ENCODE measurements at places on chromosomes 1 and 21.

DNA sequence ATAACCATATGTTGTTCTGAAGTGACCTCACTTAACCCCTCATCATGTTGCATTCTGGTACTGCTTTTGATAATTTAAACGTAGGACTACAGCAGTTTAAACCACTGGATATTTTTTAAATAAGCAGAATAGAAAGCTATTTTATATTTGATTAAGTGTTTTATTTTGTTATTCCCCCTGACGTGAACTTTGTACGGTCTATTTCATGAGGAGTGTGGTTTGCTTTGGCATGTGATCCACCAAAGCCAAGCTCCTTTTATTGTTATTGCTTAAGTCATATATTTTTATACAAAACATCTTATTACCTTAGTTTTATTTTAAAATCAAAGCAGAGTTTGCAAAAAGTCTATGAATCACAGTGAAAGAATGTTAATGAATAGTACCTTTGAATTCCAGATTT lies 101.4 kb upstream of the L1TD1 start:
- DNase-seq: no peak

- DNase-seq: no peak
Measured at GRCh38 chr1:15344800-15345704, 64.6 kb upstream of the EFHD2 start.

DNA sequence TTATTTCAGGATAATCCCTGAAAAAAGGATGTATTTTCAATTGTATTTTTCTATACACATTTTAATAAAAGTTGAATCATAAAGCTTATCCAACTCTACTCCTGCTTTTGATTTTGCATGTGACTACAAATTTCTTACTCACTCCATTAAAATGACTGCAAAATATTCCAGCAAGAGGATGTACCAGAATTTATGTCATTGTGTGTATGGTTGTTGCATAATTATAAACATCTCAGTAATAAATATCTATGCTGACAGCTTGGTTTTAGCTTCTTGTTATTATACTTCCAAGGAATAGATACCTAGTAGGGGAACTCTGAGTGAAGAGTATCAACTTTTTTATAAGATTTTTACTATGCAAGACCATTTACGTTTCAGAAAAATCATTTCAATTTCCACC lies 463.2 kb upstream of the RUNX1 start:
- DNase-seq: no peak

DNA sequence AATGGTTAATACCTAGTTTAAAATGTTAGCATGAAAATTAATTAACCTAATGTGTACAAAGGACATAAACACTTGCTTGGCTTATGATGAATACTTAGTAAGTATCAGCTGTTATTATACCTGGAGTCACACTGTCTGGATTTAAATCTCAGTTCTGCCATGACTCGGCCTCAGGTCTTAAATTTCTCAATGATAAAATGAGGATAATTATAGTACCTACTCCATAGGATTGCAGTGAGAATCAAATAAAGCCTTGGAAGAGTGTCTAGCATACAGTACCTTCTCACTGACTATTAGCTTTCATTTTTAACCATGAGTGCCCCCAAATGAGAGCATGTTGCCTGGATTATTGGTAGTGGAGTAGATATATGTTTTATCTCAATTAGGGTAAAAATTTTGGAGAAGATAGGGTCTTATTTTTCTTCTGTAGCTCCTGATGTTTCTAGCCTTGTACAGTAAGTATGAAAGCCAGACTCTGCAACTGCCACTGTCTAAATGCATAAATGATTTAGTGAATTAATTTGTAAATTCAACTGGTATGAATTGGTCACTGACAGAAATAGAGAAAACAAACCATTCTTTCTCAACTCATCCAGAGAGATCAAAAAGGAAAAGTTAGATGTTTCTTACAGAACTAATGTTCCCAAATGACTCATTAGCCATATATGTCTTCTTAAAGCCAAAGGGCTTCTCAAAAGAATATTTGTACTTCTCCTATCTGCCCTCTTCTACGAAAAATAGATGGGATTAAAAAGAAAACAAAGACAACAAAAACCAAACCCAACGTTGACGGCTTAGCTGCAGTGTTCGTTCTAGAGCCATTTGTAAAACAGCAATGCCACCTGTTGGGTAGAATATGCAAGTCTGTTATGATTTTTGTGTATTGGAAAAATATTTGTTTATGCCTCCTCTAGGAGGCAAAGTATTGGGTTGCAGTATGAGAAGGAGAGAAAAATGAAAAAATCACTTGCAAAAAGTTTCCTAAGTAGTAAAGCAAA lies 53.8 kb upstream of the MROH9 start:
- no peak for DNase-seq

DNA sequence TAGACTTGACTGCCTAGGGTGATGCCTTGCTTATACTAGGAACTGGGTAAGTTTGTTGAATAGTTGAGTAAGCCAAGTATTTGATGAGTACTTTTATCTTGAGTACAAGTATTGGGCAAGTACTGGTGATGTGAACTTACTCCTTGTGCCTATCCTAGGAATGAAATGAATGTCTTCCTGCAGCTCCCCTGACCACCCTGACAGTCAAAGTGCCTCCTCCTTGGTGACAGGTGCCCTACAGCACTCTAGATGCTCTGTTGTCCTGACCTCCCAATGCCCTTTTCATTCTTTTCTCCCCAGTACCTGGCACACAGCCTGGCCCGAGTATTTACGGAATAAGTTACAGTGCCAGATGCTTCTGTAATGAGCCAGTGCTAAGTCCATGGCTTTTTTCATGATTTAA lies 25.5 kb downstream of the PCSK9 start:
- DNase-seq: no peak

GRCh38 chr1:17874231-17874630 lies 119.1 kb downstream of the ACTL8 start:
- DNase-seq: peak; percentile 91

DNA sequence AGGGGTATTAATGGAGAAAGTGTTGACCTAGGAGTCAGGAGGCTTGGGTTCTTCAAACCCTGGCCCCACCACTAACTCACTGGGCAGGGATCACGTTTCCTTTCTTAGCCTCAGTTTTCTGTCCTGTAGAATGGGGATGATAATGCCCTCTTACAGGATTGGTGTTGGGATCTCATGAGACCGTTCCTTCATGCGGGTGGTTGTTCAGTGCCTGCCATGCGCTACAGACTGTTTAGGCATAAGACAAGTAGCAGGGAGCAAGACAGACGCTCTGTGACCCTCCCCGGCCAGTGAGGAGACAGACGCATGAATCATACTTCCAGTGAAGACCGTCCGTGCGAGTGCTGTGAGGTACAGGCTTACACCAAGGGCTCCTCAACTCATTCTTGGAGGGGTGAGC lies 81.7 kb downstream of the MAN1C1 start:
- no peak for DNase-seq

- no peak for DNase-seq
Measured at GRCh38 chr1:48858200-48858920, 81.7 kb upstream of the BEND5 start.

GRCh38 chr1:246987083-246987690 lies 20.7 kb downstream of the ZNF695 start:
- DNase-seq: peak; percentile 24

GRCh38 chr1:24641646-24642151 lies 1.4 kb upstream of the SRRM1 start:
- no peak for DNase-seq

- no peak for DNase-seq
Measured at GRCh38 chr1:162475089-162475488, 22.5 kb upstream of the UHMK1 start.

DNA sequence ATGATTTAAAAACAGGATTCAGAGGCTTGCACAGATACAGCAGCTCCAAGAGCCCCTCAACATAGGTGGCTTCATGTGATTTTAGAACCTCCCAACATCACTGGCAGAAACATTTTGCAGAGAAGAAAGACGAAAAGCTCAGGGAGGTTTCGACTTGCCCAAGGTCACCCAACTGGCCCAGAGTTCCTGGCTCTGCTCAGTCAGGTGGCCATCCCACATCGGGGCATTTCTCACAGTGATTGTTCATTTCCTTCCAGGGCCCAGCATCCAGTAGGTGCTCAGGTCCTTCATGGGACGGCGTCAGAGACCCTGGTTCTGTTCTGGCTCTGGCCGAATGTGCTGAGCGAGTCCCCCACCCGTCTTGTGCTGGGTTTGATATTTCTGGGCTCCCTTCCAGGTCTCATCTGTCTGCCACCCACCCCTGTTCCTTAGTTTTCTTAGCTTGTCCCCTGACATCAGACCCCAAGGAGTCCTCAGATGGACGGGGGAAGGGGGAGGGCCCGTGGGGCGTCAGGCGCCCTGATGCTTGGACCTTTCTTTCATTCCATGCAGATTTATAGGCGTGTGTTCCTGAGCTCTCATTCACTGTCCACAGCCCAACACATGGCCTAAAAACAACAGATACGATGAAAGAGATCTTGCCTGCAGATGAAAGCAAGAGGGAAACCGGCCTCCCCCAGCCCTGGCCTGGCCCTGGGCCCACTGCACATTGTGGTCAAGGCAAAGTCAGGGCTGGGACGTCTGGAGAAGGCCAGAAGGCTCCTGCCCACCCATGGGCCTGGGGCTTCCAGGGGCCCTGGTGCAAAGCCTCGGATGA lies 123.1 kb upstream of the ZBTB40 start:
- DNase-seq: no peak

DNA sequence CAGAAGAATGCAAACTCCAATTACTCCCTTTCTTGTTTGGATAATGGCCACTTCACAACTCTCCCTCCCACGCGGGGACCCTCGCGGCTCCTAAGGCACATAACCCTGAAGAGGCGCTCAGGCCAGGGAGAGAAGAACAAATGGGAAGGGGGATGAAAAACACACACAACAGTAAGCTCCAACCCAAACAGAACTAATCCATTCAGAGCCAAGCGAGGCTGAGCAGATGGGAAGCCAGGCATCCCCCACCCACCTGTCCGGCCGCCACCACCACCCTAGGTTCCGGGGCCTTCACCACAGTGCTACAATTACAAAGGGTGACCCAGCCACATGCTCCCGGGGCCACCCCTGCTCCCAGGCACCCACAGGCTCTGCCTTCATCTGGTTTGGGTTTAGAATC lies 101.5 kb downstream of the MRPL37 start:
- no peak for DNase-seq
